ENCODE measurements at places on chromosomes 3 and 15.

GRCh38 chr3:52240886-52241370, 2.0 kb upstream of the TWF2 start:
- DNase-seq = no peak

- no peak for DNase-seq
These were observed 120.1 kb downstream of the ADAMTS17 start for GRCh38 chr15:100221471-100222348.

GRCh38 chr3:16587681-16588060, 17.6 kb downstream of the DAZL start:
- no peak for DNase-seq

DNA sequence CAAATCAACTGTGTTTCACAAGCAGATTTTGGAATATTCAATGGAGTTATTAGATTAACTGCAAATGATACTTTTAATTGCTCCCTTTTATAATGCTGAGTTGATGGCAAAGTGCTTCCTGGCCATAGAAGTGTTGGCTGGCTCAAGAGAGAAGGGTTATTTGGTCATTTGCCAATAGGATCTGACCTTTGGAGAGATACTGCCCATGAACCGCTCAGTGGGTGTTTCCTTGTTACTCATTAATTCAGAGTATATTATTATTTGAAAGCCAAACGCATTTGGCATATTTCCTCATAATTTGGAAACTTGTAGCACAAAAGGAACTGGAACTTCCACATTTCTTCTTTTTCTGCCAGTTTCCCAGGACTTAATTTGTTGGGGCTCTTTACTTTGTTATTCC, 234.7 kb downstream of the CDIN1 start:
- DNase-seq = no peak

Data from RWPE1 (cell line).